ENCODE measurements at places on chromosomes 16 and 17.

DNA sequence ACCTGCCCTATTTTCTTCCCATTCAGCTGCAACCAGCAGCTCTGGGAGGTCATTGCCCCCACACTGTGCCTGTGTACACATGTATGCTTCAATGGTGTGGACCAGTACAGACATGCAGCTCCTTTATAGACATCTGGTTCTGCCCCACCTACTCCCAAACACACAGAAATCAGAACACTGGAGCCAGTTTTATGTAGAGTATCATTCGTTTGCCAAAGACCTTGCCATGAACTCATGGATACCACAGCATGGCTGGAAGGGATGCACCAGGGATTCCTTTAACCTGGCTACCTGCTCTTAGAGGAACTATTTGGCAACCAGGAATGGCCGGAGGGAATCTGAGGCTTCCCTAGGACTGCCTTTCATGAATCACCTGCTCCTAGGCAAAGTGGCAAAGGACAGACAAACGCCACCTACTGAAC is 60.4 kb downstream of the ZFHX3 start:
- DNase-seq = no peak

- no peak for DNase-seq
Measured at GRCh38 chr17:3527896-3528295, 29.7 kb downstream of the TRPV3 start.

GRCh38 chr16:17602678-17603077 is 131.9 kb upstream of the XYLT1 start:
- no peak for DNase-seq

- no peak for DNase-seq
Measured at GRCh38 chr17:44599298-44600175, 42.3 kb downstream of the FZD2 start.

GRCh38 chr17:8875957-8876356 is 8.5 kb upstream of the PIK3R6 start:
- DNase-seq = no peak

DNA sequence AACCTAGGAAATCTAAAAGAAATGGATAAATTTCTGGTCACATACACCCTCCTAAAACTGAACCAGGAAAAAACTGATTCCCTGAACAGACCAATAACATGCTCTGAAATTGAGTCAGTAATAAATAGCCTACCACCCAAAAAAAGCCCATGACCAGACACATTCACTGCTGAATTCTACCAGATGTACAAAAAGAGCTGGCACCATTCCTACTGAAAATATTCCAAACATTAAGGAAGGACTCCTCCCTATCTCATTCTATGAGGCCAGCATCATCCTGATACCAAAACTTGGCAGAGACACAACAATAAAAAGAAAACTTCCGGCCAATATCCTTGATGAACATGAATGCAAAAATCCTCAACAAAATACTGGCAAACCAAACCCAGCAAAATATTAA is 52.9 kb downstream of the TTC19 start:
- no peak for DNase-seq

DNA sequence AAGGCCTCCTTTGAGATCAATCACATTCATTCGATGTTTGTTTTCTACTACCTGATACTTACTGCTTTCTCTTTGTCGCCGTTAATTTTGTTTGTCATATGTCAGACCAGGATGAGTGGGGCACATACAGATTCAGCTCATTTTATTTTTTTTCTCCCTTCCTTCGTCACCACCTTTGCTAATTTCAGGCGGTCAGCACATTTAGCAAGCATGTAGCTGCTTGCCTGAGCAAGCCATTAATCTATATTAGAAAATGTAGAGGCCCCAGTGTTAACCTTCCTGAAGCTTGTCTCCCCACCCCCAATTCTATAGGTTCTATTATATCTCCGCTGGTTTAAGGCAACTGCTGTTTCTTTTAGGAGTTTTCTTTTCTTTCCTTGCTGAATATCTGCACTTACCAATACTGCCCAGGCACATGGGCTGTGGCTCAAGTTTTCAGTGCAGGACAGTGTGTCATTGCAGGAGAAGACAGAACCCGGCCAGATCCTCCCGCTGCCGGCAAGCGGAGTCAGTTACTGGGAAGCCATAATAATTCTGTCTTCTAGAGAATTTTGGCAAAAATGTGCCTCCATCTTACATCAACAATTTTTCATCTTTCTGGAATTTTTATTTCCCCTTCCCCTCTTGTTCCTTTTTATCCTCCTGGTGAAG is 714.3 kb downstream of the WWOX start:
- no peak for DNase-seq

GRCh38 chr17:59769887-59770286 is 62.4 kb downstream of the VMP1 start:
- DNase-seq = no peak

DNA sequence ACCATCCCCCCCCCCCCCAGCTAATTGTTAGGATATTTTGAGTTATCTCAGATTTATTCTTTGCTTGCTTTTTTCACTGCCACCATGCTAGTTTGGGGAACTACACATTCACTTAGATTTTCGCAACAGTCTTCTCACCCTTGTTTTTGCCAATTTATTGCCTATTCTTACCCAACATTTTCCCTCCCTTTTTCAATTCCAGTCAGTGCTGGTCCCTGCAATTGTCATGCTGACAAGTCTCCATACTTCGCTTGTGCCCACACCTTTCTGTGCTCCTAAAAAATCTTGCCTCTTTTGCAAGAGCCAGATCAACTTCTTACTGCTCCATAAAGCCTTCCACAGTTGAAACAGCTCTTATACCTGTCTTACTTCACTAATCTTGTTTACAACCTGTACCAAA is 16.3 kb downstream of the TNRC6A start:
- DNase-seq = no peak

GRCh38 chr16:81706327-81707295 is 72.5 kb upstream of the PLCG2 start:
- no peak for DNase-seq

DNA sequence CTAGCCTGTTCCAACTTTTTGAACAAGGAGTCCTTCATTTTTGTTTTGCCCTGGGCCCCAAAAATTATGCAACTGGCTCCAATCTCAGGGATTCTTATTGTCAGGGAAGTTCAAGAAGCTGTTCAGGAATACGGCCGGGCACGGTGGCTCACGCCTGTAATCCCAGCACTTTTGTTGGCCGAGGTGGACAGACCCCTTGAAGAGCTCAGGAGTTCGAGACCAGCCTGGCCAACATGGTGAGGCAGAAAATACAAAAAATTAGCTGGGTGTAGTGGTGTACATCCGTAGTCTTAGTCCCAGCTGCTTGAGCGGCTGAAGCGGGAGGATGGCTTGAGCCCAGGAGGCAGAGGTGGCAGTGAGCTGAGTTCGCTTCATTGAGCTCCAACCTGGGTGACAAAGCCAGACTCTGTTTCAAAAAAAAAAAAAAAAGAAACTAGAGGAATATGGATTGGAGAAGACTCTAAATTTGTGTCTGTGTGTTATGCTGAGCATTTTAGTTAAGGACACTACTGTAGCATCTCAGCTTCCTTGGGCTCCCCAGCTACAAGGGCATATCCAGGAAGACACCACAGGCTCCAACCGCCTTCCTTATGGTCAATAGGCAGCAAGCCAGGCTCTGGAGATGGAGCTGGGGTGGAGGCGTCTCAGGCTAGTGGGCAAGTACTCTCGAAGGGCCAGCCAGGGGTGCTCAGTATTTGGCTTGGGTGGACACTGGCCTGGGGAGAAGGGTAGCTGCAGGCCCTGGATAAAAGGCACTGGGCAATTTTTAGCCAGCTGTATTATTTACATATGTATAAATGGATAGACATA is 56.8 kb upstream of the CREBBP start:
- no peak for DNase-seq

DNA sequence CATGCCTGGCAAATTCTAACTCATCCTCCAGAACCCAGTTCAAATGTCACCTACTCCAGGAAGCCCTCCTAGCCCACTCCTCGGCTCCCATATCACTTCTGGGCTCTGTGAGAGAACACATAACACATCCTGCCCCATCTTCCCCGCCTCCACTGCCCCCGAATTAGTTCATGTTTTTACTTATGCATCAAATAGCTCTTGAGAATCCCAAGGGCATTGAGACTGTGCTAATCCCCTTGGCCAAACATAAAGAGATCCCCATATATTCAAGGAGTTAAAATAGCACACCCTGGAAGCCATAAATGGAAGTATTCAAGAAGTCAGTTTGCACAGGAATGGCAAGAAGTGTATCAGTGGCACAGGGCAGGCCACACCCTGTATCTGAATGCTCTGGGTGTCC is 2.0 kb upstream of the CREBBP start:
- DNase-seq = no peak

GRCh38 chr16:2195322-2196161 is 863 bp downstream of the CASKIN1 start:
- no peak for DNase-seq

Measured in activated CD4-positive, alpha-beta T cell treated with anti-CD3 and anti-CD28 coated beads, Interleukin-2, Interleukin-4, amounts not matched to agents 100 ng/mL and 50 ng/mL, durations not matched to agents 16 hours and 8 hours (primary cell).